ENCODE measurements at places on chromosomes 12 and 14. TPM values are rescaled to one million over a fixed set of nuclear protein-coding genes. Genes with fewer than 3 reads are reported as not detected.

TPH2 gene
- not detected for total RNA-seq

GRCh38 chr12:19630536-19630935, 191.2 kb downstream of the AEBP2 start:
- no peaks in the 10 kb centered on the region for H3K36me3 ChIP-seq
- no peaks in the 10 kb centered on the region for H3K4me1 ChIP-seq
- H3K4me3 ChIP-seq: no peak overlapping the region
- no peak for DNase-seq
- H3K27ac ChIP-seq: no peak overlapping the region

GRCh38 chr14:58963873-58964597, 224.4 kb upstream of the DAAM1 start:
- H3K4me3 ChIP-seq: no peak overlapping the region
- H3K4me1 ChIP-seq: no peaks in the 10 kb centered on the region
- H3K27ac ChIP-seq: no peak overlapping the region
- H3K36me3 ChIP-seq: no peaks in the 10 kb centered on the region
- H3K27me3 ChIP-seq: no peaks in the 10 kb centered on the region

- H3K4me1 ChIP-seq: no peaks in the 10 kb centered on the region
- no peak overlapping the region for H3K27ac ChIP-seq
- H3K27me3 ChIP-seq: no peaks in the 10 kb centered on the region
- no peaks in the 10 kb centered on the region for H3K36me3 ChIP-seq
These were observed 269.0 kb downstream of the SLC15A4 start for GRCh38 chr12:128554546-128555304.

KRT74 gene
- total RNA-seq: 0.34 TPM

DNA sequence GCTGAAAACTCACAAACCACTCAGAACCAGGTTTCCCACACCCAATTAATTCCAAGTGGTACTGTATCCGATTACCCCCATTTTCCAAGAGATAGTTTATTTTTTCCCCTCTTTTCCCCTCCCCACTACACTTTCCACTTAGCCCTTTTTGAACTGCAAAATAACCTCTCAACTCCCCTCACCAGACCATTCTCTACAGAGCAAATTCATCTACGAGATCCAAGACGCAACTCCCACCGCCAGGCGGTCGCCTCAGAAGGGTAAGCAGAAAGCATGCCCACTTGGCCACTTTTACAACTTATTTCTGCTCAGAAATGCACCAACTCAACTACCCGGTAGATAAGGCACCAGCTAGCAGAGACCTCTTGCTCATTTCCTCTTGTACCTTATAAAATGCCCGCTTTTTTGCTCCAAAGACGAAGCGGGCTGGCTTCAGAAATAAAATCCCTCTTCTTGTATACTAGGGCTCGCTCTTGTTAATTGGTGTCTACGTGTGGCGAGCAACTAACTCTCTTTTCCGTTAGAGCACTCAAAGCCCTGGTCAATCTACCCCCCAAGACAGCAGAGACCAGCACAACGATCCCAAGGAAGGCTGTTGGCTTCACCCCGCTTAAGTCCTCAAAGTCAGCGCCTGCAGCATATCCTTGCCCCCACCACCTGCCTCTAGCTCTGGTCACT, 910 bp upstream of the SRP54 start:
- no peaks in the 10 kb centered on the region for H3K27me3 ChIP-seq
- H3K27ac ChIP-seq: peak overlapping the region; percentile 99
- H3K4me3 ChIP-seq: peak overlapping the region; percentile 81
- peaks cover 4% of the 10 kb centered on the region for H3K36me3 ChIP-seq

- no peaks in the 10 kb centered on the region for H3K36me3 ChIP-seq
- no peak overlapping the region for H3K27ac ChIP-seq
- H3K4me1 ChIP-seq: no peaks in the 10 kb centered on the region
These were observed 9.8 kb downstream of the CCER1 start for GRCh38 chr12:90945070-90945649.

GRCh38 chr12:96882862-96883261, 24.2 kb upstream of the NEDD1 start:
- no peaks in the 10 kb centered on the region for H3K36me3 ChIP-seq
- H3K4me1 ChIP-seq: no peaks in the 10 kb centered on the region
- H3K27ac ChIP-seq: no peak overlapping the region
